ENCODE measurements at places on chromosomes 1 and 21.

- no peak for DNase-seq
Measured at GRCh38 chr1:161091093-161091492, 1.7 kb upstream of the NECTIN4 start.

- DNase-seq, result no peak
Measured at GRCh38 chr1:10682449-10683309, 113.8 kb downstream of the CASZ1 start.

DNA sequence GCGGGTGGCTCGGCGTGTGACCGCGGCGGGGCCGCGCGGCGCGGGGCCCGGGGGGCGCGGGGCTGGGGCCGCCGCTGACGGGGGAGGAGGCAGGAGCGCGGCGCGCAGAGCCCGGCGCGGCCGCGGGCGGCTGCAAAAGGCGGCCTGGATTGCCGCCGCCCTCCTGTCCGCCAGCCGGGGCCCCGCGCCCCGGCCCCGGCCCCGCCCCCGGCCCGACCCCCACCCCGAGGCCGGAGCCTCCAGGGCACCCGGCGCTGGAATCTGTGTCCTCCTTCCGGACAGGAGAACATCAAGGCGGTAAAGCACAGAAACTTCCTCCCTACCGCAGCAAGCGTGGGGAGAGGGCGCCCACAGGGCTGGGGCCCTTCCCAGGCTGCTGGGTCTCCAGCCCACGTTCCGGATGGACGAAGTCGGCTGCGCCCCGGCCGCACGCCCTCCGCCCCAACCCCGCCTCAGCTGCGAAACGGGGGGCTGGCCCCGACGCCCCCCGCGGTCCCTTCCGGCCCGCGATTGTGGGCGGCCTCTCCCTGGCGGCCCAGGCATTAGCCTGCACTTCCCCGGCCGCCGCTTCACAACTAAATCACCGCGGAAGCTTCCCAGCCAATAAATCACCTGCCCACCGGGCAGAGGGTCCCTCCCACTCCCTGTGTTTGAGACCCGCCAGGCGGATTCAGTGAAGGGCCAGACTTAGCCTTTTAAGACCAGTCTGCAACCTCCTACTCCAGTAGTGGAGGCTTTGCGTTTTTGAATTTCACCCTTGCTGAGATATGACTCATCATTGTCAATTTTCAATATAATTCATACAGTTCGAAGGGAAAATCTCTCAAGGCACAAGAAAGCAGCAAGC is 106.0 kb downstream of the SLC45A1 start:
- DNase-seq, result peak; percentile 51

- DNase-seq, result no peak
Measured at GRCh38 chr21:33022828-33023573, 2.7 kb upstream of the OLIG2 start.

GRCh38 chr1:5370311-5370710 is 621.9 kb downstream of the NPHP4 start:
- no peak for DNase-seq

DNA sequence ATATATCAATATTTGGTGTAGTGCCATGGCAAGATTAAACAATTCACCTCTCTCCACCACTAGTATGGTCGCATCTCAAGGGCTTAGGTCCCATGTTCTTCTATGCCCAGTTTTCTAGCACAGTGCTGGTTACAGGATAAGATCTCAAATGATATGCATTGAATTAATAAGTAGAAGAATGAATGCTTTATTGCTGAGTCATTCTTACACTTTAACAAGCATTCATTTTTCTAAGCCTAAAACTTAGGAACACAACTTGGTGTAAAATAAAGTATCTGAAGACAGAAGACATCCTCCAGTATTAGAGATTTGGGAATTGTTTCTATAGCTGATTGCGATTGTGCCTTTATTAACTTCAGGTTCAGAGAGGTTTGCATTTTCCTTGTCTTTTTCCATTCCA is 85.8 kb downstream of the TBX15 start:
- no peak for DNase-seq

DNA sequence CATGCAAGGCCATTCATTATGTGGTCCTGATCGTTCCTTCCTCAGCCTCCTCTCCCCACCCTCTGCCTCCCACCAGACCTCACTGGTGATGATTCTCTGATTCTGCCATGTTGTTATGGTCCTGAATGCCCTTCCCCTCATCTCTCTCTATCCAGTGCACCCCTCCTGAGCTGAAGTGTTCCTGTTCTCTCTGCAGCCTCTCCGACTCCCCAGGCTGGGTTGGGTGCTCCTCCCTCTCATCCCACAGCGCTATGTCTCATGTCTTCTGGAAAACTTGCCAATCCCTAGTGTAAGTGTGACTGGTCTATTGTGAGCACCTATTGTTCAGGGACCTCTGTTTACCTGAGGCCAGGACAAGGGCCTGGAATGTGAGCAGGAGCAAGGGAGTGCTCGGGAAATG is 11.1 kb upstream of the PEF1 start:
- DNase-seq, result no peak

GRCh38 chr1:93661829-93662474 is 19.7 kb downstream of the BCAR3 start:
- DNase-seq, result no peak

DNA sequence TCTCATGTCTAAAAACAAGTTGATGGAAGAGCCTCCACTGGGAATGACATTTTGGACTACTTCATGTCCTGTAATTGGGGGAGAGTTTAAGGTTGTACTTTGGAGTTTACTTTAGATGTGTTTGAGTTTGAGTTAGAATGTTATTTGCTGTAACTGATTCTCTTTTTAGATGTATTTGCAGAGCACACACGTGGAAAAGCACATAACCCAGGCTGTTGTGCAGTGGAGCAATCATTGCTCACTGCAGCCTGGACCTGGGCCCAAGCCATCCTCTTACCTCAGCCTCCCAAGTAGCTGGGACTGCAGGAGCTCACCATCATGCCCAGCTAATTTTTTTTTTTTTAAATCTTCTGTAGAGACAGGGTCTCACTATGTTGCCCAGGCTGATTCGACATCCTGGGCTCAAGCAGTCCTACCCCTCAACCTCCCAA is 36.7 kb upstream of the SH3D21 start:
- DNase-seq, result no peak

GRCh38 chr1:41233708-41234107 is 8.4 kb downstream of the SCMH1 start:
- DNase-seq, result no peak

GRCh38 chr1:37561133-37562132 is 4.7 kb downstream of the DNALI1 start:
- DNase-seq, result peak; percentile 57

DNA sequence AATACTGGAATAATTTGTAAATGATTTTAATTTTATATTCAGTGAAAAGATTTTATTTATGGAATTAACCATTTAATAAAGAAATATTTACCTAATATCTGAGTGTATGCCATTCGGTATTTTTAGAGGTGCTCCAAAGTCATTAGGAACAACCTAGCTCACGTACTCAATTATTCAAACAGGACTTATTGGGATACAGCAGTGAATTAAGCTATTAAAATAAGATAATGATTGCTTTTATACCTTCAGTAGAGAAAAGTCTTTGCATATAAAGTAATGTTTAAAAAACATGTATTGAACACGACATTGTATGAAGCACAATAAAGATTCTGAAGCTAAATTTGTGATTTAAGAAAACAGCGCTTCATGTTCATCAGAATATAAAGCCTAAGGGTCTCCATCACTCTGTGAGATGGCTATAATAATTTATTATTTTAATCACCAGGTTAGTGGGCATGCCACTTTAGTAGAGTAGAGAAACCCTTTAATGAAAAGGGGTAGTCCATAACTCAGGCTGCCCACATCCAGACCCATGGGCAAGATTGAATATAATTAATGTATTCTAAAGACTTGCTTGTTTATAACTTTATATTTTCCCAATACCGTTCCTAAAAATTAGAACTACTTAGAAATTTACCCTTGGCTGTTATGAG is 3.2 kb downstream of the CCN1 start:
- no peak for DNase-seq

DNA sequence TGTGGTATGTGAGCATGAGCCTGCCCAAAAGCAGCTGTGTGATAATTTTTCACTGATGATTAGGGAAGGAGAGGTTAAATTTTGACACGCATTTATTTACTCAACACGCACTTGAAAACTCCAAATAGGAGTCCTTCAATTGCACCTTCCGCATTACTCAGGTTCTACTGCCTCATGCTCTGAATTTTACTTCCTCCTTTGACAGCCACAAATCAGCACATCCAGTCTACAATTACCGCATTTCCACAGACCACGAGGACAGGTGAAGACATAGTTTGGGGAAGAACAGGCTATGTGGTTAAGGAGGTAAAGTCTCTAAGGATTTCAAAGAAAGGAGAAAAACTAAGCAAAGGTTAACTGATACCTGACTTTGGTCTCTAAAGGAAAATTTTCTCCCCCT is 2.6 kb downstream of the CAPN8 start:
- DNase-seq, result no peak

DNA sequence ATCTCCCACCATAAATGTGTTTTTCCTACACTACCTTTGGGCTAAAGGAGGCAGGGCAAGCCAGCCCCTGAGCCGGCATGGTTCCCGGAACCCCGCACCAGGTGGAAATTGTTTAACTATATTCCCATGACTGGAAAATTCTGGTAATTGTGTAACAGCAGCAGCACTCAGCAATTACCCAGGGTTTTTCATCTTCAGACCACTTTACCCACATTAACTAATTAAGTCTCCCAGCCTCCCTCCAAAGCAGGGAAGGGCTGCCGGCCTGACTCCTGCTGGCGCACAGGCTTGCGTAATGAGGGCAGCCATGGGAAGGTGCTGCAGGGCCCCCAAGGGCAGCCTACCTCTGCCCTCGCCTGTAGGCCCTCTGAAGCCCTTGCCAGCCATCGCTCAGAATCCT is 140.7 kb upstream of the VAMP3 start:
- DNase-seq, result no peak

GRCh38 chr1:63929106-63929478 is 155.3 kb downstream of the ROR1 start:
- DNase-seq, result no peak

DNA sequence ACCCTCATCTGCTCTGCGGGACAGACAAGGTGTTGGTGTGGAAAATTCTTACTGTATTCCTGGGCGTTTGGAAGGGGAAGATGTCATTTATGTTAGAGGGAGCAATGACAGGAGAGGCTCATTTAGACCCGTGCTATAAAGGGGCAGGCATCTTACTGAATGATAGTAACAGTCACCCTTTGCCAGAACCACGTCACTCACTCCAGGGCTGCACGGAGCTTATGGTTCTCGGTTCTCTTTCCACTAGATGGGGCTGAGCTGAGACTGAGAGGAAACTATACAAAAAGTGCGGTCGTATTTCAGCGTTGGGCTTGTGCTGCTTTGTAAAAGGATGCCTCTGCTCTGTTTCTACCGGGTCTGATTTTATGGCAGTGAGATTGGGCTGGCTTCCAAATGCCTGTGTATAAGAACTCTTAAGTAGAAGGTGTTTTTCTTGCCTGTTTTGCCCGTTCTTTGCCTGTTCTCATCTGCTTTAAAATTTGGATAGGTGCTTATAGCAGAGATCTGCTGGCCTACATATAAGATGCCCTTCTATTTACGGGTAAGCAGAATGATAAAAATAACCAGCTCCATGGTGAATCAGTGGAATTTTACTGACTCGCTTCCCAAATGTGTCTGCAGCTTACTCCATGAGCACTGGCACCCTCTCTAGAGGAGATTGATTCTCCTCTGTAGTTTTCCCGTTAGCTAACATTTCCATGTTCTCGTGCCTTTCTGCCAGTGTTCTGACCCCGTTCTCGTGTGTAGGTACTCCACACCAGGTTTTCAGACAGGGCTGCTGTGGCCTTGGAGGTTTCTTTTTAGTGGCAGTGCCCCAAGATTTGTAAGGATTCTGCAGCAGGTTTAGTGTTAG is 55.9 kb downstream of the MRPS6 start:
- DNase-seq, result no peak

GRCh38 chr1:202968351-202968750 is 1.3 kb upstream of the CYB5R1 start:
- DNase-seq, result no peak

GRCh38 chr1:61332796-61333195 is 250.4 kb downstream of the NFIA start:
- DNase-seq, result no peak

GRCh38 chr1:28062806-28063205 is 25.6 kb downstream of the EYA3 start:
- no peak for DNase-seq

- no peak for DNase-seq
Measured at GRCh38 chr1:32142446-32143301, 34.8 kb downstream of the KPNA6 start.
